NCI-H748 treated with DMSO at 0.1 percent for 48 hours (cell line): ENCODE measurements at places on chromosomes 16 and 17.

DNA sequence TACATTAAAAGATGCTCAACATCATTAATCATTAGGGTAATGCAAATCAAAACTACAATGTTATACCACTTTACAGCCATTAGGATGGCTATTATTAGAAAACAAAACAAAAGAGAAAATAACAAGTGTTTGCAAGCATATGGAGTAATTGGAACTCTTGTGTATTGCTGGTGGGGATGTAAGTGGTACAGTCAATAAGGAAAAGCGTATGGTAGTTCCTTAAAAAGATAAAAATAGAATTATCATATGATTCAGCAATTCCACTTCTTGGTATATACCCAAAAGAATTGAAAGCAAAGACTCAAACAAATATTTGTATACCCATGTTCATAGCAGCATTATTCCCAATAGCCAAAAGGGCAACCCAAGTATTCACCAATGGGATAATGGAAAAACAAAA lies 1.4 kb upstream of the CAPNS2 start:
- DNase-seq, result no peak

DNA sequence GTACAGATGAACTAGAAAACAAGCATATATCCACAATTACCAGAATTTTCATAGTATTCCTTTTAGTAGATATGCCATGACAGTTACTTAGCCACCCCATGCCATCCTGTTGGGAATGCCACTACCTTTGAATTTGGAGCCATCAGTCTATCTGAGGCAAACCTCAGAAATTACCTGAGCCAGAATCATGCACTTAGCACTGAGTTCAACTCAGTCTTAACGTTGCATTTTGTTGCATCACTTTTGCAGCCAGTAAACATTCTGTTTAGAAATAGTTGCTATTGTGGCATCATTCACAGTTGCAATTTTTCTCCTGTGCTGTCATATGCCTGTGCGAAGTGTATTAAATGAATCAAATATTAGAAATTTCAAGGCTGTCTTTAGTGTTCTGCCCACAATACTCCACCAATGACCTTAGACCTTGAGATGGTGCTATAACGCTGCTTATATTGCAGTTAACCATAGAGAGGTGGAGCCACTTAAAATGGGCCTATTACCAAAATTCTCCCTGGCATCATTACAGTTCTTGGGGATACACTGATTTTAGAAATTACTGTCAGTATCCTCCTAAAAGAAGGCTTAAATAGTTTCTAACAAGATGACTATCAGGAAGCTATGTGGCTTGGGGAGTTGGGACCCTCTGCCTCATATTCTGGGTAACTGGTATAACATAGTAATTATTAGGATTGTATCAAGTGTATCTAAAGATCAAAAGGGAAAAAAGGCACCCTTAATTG lies 11.1 kb downstream of the PTRH2 start:
- no peak for DNase-seq

DNA sequence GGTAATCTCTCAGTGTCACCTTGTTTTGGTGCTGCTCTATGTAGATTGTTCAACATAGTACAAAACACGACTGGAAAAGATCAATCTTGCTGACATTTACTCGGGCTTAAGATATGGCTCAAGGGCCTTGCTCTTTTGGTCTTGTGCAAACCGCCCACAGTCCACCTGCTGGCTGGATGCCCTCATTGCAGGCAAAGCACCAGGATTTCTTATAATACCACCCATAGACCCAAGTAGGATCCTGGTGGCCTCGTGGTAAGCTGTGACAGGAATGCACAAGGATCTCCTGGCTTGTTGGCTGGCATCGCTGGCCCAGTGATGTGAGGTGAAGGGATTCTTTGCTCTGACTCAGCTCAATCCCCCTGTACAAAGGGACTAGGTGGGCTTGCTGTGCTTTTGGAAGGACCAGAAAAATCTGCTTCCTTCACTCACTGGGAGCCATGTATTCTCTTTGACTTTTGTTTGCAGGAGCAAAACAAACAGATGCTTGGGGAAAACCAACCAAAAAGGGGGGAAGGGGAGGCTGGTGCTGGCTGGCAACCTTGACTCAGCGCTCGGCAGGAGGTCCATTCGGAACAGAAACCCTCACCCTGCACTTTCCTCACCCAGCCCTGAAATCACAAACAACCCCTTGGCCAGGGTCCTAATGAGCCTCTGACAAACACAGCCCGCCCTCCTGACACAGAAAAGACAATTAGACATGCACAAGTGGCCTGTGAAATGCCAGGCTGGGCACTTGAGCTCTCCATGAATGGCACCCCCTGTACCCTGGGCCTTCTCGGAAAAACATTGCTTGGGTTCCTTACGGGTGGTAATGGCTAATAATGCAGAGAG lies 36.6 kb upstream of the MED9 start:
- peak; percentile 96 for DNase-seq

DNA sequence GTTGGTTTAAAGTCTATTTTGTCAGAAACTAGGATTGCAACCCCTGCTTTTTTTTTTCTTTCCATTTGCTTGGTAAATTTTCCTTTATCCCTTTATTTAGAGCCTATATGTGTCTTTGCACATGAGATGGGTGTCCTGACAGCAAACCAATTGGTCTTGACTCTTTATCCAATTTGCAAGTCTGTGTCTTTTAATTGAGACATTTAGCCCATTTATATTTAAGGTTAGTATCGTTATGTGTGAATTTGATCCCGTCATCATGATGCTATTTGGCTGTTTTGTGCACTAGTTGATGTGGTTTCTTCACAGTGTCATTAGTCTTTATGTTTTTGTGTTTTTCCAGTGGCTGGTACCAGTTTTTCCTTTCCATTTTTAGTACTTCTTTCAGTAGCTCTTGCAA lies 127.7 kb upstream of the ZNF267 start:
- DNase-seq, result no peak

GRCh38 chr16:56864960-56865359 lies at the start of gene SLC12A3:
Gene SLC12A3, plus strand, starts transcription at chr16:56865207. Its CDS starts 29 bp downstream, at chr16:56865236.
- no peak for DNase-seq

GRCh38 chr17:17347956-17348871 lies 45.0 kb downstream of the NT5M start:
- DNase-seq, result no peak

DNA sequence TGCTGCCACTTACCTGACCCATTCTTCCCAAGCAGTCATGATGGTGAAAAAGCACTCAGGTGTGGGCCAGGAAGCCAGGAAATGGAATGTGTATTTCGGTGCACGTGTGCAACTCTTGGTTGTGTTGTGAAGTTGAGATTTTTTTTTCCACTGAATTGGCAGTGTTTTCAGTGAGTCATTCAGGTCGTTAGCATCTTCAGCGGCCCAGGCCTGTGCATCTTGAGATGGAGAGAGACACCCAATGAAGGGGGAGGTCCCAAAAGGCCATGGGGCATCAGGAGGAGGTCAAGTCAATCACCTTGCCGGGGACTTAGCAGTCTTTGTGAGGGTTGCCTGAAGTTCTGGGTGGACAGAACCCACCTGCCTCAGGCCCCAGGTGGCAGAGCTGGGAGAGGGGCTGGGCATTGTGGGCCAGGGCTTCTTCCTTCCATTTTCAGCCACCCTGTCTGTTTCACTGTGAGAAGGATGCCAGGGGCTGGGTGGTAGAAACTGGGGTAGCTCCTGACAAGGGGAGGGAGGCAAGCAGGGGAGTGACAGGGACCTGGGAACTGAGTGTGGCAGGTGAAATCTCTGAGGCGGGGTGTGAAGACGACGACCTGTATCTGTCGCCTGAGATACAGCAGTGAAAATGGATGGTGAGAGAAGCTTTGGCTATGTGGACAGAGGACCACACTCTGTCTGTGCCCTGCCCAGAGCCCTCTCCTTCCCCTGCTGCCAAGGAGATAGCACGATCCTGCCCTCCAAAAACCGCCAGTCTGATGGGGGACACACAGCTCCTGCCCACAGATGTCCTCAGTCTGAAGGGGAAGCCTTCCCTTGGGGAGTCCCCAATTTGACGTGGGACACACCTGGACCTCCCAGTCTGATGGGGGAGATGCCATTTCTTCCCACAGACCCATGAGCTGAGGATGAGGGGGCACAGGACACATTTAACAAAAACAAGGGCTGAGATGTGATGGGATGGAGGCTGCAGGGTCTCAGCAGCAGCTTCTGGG lies 11.9 kb downstream of the TBKBP1 start:
- no peak for DNase-seq

DNA sequence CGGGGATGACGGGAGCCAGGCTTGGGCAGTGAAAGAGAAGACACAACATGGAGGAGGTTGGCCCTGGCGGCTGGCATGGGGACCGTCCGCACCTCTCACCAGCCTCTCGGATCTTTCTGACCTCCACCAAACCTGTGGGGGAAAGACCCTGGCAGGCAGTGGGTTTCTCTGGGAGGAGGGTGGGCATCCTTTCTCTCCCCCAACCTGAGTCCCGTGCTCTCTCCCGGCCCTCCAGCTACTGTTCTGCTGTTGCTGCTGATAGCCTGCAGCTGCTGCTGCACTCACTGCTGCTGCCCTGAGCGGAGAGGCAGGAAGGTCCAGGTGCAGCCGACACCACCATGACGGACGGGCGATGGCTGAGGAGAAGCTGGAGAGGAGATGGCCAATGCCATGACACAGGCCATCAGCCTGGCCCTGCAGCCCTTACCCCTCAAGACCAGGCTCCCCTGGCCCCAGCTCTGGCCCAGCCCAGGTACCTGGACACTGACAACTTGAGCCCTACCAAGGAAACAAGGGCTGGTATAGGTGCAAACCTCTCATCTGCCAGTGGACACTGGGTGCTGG lies 7.4 kb downstream of the SMIM5 start:
- DNase-seq, result no peak

DNA sequence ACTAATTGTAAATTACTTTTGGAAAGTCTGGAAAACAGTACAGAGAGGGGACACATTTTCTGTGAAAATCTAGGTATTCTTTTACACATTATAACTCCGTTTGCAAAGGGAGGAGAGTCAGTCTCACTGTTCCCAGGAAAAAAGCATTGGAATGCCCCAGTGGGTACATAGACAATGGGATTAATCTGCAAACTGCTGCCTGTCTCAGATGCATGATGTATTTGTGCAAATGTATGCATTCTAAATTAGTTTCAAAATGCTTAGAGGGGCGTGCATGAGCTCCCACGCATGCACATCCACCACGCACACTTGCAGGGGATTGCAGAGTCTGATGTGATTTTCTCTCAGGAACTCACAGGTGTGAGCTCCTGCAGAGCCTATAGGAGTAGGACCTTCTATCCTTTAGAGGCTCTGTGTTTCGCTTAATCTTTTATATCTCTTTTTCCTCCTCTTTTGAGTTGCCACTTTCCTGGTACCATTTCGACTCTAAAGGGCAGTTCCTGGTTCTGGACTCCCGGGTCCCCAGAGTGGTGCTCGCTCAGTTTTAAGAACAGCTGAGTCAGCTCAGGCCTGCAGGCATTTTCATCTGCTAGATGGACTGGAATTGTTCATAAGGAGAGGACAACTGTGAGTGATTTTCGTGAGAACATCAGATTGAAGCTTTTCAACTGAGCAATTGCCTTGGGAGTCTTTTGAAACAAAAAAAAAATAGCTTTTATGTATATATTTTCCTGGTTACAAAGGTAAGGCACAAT lies 1.1 kb downstream of the BCO1 start:
- DNase-seq, result no peak

DNA sequence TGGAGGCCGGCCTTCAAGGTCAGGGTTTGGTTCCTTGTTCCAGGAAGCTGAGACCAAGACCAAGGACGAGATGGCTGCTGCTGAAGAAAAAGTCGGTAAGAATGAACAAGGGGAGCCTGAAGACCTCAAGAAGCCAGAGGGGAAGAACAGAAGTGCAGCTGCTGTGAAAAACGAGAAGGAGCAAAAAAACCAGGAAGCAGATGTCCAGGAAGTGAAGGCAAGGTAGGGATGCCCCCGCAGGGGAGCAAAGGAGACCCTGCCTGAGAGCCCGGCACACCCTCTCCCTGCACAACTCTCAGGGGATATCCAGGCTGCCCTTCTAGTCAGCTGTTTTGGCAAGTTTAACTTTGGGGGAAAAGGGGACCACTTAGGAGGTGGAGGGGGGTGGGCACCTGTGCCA lies 29.0 kb downstream of the RNF213 start:
- DNase-seq, result no peak

DNA sequence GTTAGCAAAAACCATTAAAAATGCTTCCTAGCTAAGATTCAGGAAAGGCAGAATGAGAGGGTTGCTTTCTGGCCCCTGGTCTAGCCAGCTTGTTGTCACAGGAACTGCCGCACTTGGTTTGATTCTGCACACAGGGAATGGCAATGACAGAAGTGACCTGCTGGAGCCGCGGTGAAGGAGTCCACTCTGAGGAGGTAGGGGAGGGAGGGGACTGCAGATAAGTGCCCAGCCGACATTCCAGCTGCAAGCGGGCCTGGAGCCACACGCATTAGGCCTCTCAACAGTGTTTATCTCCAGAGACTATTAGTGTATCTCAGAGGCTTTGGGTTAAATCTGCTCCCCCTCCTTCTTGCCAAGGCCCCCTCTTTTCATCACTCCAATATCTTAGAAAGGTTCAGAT lies 38.6 kb downstream of the CDRT15 start:
- no peak for DNase-seq

- no peak for DNase-seq
Observed at GRCh38 chr17:57436565-57436964, 180.2 kb downstream of the MSI2 start.

GRCh38 chr17:34781571-34782108 lies 179.6 kb downstream of the CCT6B start:
- no peak for DNase-seq

GRCh38 chr17:3335876-3336275 lies 37.7 kb upstream of the OR3A1 start:
- DNase-seq, result no peak

- DNase-seq, result no peak
Observed at GRCh38 chr17:18059283-18059682, 20.1 kb downstream of the GID4 start.

GRCh38 chr16:84484579-84485254 lies 19.7 kb downstream of the MEAK7 start:
- no peak for DNase-seq

GRCh38 chr16:11049396-11050059 lies 105.2 kb downstream of the CLEC16A start:
- no peak for DNase-seq

- DNase-seq, result no peak
Observed at GRCh38 chr16:11570806-11571205, 15.9 kb downstream of the LITAF start.

- DNase-seq, result no peak
Observed at GRCh38 chr16:53855511-53855910, 151.6 kb downstream of the FTO start.

- no peak for DNase-seq
Observed at GRCh38 chr17:7654832-7655540, 4.3 kb downstream of the ATP1B2 start.

GRCh38 chr17:28675980-28676379 lies 14.0 kb downstream of the SUPT6H start:
- DNase-seq, result no peak
